ENCODE measurements at places on chromosomes 11 and 22.

- DNase-seq = no peak
Measured at GRCh38 chr11:2094354-2095197, 44.6 kb downstream of the IGF2 start.

DNA sequence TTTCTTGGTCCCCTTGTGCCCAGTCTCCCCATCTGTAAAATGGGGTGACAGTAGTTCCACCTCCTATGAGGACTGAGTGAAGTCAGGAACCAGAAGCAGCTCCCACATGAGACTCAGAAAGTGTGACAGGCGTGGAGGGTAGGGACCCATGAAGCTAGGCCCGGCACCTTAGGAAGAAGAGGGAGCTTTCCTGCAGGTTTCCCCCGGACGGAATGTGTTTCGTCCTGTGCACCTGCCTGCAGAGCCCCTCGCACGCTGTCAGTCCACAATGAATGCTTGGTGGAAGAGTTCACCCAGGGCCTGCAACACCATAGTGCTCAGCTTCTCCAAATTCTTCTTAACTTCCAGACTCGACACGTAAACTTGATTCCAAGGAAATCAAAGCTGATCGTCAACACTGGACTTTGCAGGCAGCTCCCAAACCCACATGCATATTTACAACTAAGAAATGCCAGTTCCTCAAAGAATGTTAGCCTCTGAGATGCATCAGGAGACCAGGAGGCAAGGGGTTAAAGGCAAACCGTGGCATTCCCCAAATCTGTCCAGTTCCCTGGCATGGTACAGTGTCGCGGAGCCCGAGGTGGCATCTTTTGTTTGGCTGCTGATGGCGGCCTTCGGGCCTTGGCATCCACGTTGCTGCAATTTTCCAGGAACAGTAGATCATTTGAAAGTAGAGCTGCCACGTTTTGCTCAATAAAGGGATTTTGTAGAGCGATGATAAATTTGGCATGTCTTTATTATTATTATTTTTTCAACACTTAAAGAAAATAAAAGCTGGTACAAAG, 15.4 kb downstream of the LRP5 start:
- DNase-seq = no peak

DNA sequence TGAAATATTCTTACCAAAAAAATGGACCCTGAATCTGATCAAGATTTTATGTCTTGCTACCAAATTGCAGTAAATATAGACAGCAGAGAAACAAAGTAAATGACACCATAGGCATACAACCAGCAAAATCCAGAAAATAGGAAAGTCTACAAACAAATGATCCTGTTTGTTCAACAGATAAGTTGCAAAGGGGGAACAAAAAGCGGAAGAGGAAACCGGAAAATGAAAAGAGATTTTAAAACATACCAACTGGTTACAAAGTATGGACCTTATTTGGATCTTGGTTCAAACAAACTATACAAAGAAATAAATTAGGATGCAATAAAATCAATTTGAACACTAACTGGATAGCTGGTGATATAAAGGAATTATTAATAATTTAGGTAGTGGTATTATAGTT, 92.0 kb downstream of the TMPRSS5 start:
- no peak for DNase-seq

- DNase-seq = no peak
Measured at GRCh38 chr22:49570032-49570848, 257.4 kb downstream of the BRD1 start.

GRCh38 chr22:41123151-41123550, 30.8 kb downstream of the EP300 start:
- no peak for DNase-seq

- no peak for DNase-seq
Measured at GRCh38 chr11:78449866-78450265, 32.2 kb upstream of the GAB2 start.

DNA sequence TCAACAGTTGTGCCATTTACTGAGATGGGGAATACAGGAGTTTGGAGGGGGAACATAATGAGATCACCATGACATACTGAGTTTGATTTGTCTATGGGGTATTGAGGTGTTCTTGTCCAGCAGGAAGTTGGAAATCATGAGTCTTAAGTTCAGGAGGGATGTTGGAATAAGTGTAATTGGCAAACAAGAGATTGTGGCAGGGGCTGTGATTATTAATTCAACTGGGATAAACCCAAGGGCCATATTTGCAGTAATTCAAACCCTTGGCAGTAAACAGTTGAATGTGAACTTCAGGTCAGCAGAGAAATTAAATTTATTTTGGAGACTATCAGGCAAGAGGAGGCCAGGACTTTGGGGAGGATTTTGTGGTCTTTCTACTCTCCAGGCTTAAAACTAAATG, 33.4 kb downstream of the ADM start:
- DNase-seq = no peak

- no peak for DNase-seq
Measured at GRCh38 chr11:2445746-2446551, 1.1 kb downstream of the KCNQ1 start.

DNA sequence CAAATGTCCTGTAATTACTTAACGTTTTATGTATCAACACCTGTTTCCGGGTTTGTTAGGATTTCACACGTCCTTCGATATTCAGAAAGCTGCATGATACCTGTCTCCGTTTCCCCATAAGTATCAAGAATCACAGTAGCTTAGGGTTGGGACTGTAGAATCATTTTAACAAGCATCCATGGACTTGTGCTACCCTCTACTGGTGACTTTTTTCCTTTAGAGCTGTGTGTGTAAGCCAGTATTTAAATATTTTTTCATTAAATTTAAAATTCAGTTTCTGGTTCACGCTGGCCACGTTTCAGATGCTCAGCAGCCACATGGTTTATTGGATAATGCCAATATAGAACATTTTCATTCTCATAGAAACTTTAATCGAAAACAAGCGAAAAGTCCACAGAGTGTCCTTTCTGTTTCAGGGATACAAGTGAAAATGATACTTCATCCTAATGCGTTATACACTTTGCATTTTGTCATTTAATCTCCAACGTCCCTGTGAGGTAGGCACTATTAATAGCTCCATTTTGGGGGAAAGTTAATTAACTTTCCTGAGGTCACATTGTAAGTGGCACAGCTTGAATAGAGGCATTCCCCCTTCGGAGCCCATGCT, 61.5 kb upstream of the SLC25A18 start:
- DNase-seq = peak; percentile 3

DNA sequence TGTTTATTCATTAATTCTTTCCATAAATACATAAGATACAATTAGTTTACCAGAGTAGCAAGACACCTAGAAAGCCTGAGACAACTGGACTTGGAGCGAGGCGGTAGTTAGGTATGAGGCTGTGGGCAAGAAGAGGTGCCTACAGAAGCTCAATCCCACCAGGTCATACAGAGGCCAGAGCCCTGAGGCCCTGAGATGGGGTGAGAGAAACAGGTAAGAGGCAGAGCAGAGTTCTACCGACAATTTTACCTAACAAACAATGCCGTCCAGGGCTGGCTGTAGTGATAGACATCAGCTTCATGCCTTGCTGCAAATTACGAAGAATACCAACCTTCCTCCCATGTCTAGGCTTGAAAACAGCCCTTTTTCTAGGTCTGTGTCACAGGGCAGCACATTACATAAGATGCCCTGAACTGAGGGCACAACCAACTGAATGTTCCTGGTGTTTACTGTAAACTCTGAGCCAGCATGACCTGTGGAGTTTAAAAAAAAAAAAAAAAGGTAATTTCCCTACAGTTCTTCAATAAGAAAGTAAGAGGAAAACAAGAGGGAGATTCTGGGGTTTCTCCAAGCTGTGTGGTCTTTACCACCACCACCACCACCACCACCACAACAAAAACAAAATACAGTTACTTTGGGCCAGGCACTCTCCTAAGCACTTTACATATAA, 105.8 kb downstream of the GAB2 start:
- DNase-seq = no peak

GRCh38 chr11:123103326-123103980, 41.5 kb upstream of the HSPA8 start:
- DNase-seq = peak; percentile 13

DNA sequence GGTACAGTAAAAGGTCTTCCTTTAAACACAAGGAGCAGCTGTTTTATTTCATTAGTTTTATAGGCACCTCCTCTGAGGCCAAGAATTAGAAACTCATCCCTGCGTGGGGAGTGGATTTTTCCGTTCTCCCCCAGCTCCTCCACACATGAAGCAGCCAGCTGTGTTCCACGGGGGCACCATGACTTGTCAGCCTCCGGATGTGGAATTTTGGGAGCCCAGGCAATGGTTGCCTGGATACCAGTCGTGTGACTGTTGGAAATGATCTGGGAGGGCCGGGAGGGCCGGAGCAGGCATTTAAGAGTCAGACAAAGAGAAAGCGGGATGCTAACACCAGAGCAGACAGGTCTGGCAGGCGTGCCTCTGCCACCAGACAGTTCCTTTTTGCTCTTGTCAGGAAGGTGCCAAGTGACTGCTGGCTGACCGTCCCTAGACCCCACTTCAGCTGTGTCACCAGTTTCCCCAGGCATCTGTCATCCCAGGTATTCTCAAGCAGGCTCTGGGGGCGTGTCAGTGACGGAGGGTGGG, 15.9 kb upstream of the CDC42EP2 start:
- DNase-seq = no peak

- no peak for DNase-seq
Measured at GRCh38 chr11:115214644-115215234, 289.5 kb downstream of the CADM1 start.

DNA sequence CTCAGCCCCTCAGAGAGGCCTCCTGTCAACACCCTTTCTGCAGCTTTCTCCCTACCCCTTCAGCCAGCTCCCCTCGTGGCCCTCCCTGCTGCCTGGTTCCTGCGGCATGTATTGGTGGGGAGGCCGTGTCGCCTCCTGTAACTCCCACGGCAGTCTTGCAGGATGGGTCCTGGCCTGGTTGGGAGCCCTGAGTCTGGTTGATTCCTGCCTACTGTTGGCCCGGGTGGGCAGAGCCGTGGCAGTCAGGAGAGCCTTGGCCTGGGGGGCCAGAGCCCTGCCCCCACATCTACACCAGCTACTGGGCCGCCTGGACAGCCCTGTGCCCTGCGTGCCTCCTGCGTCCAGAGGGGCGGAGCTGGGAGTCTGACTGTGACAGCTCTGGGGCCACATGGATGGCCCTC, 30.3 kb upstream of the GRAMD4 start:
- DNase-seq = no peak

DNA sequence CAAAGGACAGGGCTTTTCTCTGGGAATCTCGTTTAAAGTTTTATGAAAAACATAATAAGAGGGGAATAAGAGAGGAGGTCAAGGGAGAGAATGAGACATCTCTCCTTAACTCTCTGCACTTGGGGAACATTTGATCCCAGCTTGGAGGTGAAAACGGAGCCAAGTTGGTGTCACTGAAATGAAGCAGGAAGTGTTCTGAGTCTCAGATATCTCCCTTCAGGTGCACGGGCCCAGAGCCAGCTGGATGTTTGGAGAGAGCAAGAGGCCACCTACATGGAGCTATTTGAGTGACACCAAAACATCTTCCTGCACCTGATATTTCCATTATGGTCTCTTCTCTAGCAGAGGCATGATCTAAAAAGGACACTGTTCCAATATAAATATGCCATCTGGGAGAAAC, 85.7 kb downstream of the BLID start:
- DNase-seq = no peak

GRCh38 chr22:35219012-35219411, 38.3 kb upstream of the HMGXB4 start:
- DNase-seq = no peak

GRCh38 chr22:36068776-36069344, 40.2 kb upstream of the RBFOX2 start:
- no peak for DNase-seq

GRCh38 chr11:19892876-19893275, 180.2 kb downstream of the NAV2 start:
- no peak for DNase-seq

- DNase-seq = no peak
Measured at GRCh38 chr11:110086892-110087309, 6.3 kb upstream of the ZC3H12C start.

DNA sequence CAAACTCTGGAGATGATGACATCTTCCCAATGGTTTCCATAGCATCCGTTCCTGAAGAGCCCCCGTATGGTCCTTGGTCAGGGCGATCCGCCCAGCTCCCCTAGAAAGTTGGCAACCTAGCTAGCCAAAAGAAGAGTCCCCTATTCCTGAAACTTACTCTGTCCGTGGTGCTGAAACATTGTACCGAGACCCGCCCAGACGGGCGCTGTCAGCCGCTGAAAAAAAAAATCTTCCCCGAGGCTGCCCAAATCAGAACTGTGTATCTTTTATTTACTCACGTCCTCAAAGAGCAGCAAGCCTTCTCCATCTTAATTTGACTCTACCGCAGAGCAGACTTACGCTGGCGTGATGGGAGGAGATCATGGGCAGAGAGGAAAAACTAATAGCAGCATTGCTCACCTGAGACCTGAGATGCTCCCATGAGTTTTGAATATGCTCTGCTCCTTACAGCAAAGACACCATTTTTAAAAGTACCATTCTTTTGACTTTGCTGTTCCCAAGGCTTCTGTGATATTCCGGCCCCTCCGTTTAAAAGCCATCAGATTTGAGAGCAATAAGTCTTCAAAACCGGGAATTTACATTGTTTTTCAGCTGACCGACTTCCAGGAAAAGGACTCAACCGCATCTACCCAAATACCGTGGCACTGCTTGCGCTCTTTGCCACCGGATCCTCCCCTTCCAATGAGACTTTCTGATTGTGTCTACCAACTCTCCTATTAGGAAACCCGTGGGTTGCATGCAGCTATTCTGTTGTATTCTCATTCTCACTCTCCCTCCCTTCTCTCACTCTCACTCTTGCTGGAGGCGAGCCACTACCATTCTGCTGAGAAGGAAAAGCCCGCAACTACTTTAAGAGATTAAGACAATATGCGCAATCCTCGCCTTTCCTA, at the start of gene SLC17A6:
Gene SLC17A6, plus strand, starts transcription at position 786 of the 890 bp plus-strand sequence. CDS start 153 bp downstream, outside the sequence.
- DNase-seq = no peak

GRCh38 chr11:33445761-33446161, 188.6 kb downstream of the HIPK3 start:
- no peak for DNase-seq

DNA sequence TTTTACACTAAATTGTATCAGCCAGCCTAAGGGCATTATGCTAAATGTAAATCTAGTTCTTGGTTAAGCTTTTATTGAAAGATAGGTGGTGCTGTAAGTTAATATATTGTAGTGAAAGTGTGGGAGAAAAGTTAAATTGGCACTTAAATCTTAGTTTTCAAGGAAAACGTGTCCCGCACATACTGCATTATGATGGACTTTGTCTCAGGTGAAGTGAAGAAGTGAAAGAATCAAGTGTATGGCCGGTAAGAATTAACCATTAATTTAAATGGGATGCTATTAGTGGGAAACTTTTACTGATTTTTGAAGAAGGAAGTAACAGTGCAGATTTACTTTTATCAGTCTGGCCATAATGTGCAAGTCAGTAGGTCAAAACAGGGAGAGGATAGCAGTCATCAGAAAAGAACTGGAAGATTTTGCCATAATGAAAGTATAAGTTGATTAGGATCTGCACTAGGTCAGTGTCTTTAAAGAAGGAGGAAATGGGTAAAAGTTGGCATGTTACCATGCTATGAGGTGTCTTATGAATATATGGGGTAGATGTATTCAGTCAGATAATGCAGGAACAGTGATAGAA, 81.6 kb downstream of the PDHX start:
- DNase-seq = no peak

DNA sequence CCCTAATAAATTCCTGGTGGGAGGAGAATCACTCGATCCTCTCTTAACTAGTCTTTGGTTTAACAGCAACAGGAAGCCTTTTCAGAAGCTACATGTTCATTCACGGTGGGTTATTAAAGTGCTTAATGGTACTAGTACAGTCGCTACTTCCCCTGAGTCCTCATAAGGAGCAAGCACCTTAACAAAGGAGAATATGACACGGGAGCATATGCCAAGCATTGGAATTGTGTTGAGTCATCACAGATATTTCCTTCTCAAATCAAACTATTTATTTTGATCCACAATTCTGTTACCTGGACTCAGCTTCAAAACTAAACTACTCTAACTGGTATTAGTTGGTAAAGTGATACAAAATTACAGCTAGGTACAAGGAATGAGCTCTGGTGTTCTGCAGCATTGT, 177.5 kb upstream of the CTSC start:
- DNase-seq = no peak
